Epithelial cell of umbilical artery (primary cell): ENCODE measurements at places on chromosomes 3 and 15. TPM values are rescaled to one million over a fixed set of nuclear protein-coding genes. Genes with fewer than 3 reads are reported as not detected.

Gene NEK10
- 1.8 and 1.9 TPM in 2 replicates for total RNA-seq

Gene PSMD6
- 125 and 150 TPM in 2 replicates for total RNA-seq

Gene SPATA12
- total RNA-seq: under 0.01 TPM in 2 replicates

Gene AGBL1
- total RNA-seq: not detected in 2 replicates

Gene CD80
- total RNA-seq: not detected in 2 replicates

Gene HDC
- total RNA-seq: not detected in 2 replicates

Gene TTC21A
- total RNA-seq: 2.6 and 3.2 TPM in 2 replicates

Gene THPO
- under 0.01 TPM in 1 of 2 replicates, not detected in the other for total RNA-seq

Gene STARD5
- total RNA-seq: 0.32 and 1.1 TPM in 2 replicates

Gene CKMT1B
- not detected in 2 replicates for total RNA-seq

Gene PEX5L
- under 0.01 TPM in 2 replicates for total RNA-seq

Gene ATP13A5
- total RNA-seq: not detected in 2 replicates

Gene SORD
- 13.0 and 15.5 TPM in 2 replicates for total RNA-seq

Gene CYP1A2
- not detected in 2 replicates for total RNA-seq

Gene CPEB1
- 0.91 TPM in 1 of 2 replicates, not detected in the other for total RNA-seq

Gene P2RY12
- total RNA-seq: not detected in 2 replicates

Gene SLC2A2
- total RNA-seq: not detected in 2 replicates

Gene ZBTB47
- total RNA-seq: 12.2 and 13.6 TPM in 2 replicates

Gene NR2E3
- 0.15 and 0.32 TPM in 2 replicates for total RNA-seq

Gene ARRDC4
- total RNA-seq: 1.6 and 4.4 TPM in 2 replicates

Gene CLDN18
- not detected in 2 replicates for total RNA-seq

Gene CCDC14
- 14.9 and 23.7 TPM in 2 replicates for total RNA-seq

Gene DLG1
- total RNA-seq: 33.5 and 54.1 TPM in 2 replicates

Gene DPPA4
- total RNA-seq: not detected in 2 replicates

Gene CHRNA5
- total RNA-seq: 6.1 and 9.4 TPM in 2 replicates

Gene CIB2
- total RNA-seq: 2.0 and 2.6 TPM in 2 replicates

Gene ITIH1
- total RNA-seq: not detected in 2 replicates

Gene EXD1
- total RNA-seq: not detected in 2 replicates

Gene ARHGEF26
- 0.46 and 0.97 TPM in 2 replicates for total RNA-seq

Gene IGSF11
- not detected in 2 replicates for total RNA-seq

Gene ZDHHC23
- total RNA-seq: 0.97 and 2.1 TPM in 2 replicates

Gene CHCHD6
- total RNA-seq: 14.0 and 15.8 TPM in 2 replicates

Gene KLHL40
- total RNA-seq: not detected in 2 replicates

Gene ARNT2
- 0.15 TPM in 1 of 2 replicates, not detected in the other for total RNA-seq

Gene CCDC54
- not detected in 2 replicates for total RNA-seq

Gene UCN2
- total RNA-seq: not detected in 2 replicates

Gene FGF12
- total RNA-seq: 0.15 and 1.6 TPM in 2 replicates

Gene DIPK2A
- total RNA-seq: 55.0 and 67.9 TPM in 2 replicates

Gene GOLGA6D
- total RNA-seq: not detected in 2 replicates

Gene POPDC2
- total RNA-seq: 0.65 TPM in 1 of 2 replicates, not detected in the other

Gene XCR1
- not detected in 2 replicates for total RNA-seq

Gene EAF2
- total RNA-seq: 1.6 and 3.2 TPM in 2 replicates

Gene ERICH6
- not detected in 2 replicates for total RNA-seq

Gene TLR9
- total RNA-seq: not detected in 2 replicates

Gene THAP10
- 1.9 and 3.8 TPM in 2 replicates for total RNA-seq

Gene KBTBD8
- total RNA-seq: 3.8 and 4.5 TPM in 2 replicates

Gene PAQR9
- total RNA-seq: not detected in 2 replicates

Gene ST8SIA2
- total RNA-seq: not detected in 2 replicates

Gene PDIA5
- 44.4 and 64.6 TPM in 2 replicates for total RNA-seq

Gene ZPLD1
- not detected in 2 replicates for total RNA-seq

Gene GOLGA8R
- total RNA-seq: 0.97 and 1.4 TPM in 2 replicates

Gene TEX55
- not detected in 2 replicates for total RNA-seq

Gene POLQ
- total RNA-seq: 6.2 and 8.4 TPM in 2 replicates

Gene UROC1
- total RNA-seq: not detected in 2 replicates

Gene FANCD2OS
- total RNA-seq: not detected in 2 replicates

Gene RBMS3
- 33.1 and 36.1 TPM in 2 replicates for total RNA-seq

Gene GOLGA8N
- 1.6 and 2.1 TPM in 2 replicates for total RNA-seq

Gene KCTD6
- 5.2 and 8.7 TPM in 2 replicates for total RNA-seq
